ENCODE measurements at places on chromosomes 2 and 18.

DNA sequence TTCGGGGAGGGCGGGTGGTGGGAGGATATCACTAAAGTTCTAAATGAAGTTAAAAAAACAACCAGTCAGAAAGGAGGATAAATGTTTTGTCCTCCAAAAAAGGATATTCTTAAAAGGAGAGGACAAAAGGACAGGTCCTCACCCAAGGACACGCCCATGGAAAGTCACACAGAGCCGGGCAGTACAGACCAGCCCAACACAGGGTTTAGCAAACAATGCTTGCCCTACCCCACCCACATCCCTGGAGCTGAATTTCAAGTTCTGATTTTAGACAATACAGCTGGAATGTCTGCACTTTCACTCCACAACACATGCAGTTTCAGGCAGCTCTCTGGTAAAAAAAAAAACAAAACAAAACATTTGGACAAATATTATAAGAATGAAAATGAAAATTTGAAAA, 67.9 kb downstream of the SLC9A4 start:
- no peak for DNase-seq

- DNase-seq, result no peak
These were observed 404.4 kb upstream of the MEIS1 start for GRCh38 chr2:66030553-66030952.

DNA sequence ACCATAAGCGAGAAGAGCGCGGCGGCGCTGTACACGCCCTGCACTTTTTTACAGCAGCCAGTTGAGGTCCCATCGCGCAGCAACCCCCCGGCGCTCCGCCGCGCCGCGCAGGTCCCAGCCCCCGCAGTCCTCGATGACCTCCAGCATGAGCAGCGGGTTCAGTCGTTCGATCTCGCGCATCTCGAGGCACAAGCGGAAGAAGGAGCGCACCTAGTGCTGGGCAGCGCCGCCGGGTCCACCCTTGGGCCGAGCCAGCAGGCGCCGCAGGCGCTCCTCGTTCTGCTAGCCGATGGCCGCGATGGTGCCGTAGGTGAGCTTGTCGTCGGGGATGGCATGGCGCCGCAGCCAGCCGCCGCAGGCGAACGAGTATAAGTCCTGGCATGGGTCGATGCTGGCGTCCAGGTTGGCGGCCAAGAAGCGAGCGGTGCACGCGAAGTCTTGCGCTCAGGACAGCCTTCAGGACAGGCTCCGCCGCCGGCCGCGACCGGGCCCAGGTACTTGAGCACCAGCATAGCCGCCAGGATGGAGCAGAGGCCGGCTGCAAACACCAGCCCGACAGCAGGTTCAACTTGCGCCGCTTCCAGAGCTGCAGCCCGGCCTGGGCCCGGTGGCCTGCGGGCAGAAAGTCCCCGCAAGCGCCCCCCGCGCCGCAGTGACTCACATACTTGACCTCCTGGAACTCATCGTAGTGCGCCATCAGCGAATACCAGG, 8.3 kb downstream of the ALPP start:
- no peak for DNase-seq

- DNase-seq, result no peak
These were observed 584.0 kb downstream of the SATB2 start for GRCh38 chr2:198873503-198874471.

DNA sequence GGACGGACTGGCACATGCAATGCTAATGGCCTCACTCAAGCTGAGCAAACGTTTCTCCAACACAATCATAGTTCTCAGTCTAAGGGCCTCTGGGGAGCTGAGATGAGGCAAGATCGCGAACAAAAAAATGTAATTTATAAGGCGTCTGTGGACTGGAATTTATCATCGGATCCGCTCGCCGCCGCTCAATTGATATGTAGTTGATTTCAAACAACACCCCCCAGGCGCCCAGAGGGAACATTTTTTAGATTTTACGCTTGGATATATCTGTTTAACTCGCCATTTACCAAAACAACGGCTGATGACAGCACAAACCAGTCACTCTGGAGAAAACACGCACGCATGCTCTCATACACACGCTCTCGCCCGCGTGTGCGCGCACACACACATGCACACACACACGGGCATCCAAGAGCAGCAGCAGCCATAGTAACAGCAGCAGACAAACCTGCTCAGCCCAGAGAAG, 335.8 kb downstream of the SMAD2 start:
- DNase-seq, result no peak

GRCh38 chr2:22124003-22124402, 1000.2 kb downstream of the TDRD15 start:
- DNase-seq, result no peak

- no peak for DNase-seq
These were observed 4.3 kb downstream of the LDLRAD4 start for GRCh38 chr18:13222856-13223281.

- no peak for DNase-seq
These were observed 109.7 kb upstream of the GLI2 start for GRCh38 chr2:120625865-120626560.

GRCh38 chr2:58919316-58919715, 678.2 kb upstream of the FANCL start:
- DNase-seq, result no peak

DNA sequence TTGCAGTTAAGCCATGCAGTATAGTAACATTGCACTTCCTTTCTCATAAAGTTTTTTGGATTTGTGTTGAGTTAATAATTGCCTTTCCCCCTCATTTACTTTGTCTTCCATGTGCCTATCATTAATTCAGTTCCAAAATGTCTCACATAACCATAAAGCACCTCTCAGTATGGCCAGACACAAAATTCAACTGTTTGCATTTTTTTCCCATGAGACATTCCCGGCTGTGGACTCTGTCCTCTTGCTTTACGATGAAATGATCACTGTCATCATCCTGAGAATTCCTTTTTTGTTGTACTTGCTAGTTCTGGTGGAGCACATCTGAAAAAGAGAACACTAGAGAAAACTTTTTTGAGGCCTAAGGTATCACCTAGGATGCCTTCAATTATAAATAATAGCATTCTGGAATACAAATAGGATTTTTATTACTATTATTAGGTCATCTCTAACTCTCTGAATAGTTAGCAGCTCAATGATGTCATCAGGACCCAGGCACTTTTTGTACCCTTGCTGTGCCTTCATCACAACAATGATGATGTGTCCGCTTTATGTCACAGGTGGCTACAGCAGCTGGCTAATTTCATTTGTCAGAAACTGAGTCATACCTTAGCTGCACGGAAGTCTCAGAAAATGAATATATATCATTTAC, 8.5 kb upstream of the ATP8B1 start:
- no peak for DNase-seq

DNA sequence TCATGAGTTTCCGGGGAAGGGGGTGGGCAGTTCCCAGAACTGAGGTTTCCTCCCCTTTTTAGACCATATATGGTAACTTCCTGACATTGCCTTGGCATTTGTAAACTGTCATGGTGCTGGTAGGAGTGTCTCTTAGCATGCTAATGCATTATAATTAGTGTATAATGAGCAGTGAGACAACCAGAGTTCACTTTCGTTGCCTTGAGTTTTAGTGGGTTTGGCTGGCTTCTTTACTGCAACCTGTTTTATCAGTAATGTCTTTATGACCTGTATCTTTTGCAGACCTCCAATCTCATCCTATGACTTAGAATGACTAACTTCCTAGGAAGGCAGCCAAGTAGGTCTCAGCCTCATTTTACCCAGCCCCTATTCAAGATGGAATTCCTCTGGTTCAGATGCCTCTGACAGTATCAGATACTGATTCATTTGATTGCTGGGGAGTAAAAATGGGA, 447.3 kb downstream of the XIRP2 start:
- DNase-seq, result no peak

DNA sequence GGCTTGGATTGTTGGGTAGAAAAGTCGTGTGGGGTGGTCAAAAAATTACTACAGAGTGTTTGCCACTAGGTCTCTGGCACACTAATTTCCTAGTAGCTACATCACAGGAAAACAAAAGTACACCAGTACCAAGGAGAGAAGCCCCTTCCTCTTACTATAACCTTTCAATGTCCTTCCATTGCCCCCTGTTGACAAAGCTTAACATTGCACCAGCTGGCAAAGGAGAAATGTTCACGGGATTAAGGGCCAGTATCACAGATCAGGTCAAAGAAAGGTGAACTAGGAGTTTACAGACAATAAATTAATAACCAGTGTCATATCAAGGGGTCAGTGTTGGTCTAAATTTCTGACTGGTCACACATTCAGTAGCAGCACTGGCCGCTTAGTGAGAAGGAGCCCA, 1139.6 kb upstream of the FAM98A start:
- no peak for DNase-seq

- DNase-seq, result peak; percentile 62
These were observed 49.8 kb upstream of the LGALSL start for GRCh38 chr2:64404002-64404731.

DNA sequence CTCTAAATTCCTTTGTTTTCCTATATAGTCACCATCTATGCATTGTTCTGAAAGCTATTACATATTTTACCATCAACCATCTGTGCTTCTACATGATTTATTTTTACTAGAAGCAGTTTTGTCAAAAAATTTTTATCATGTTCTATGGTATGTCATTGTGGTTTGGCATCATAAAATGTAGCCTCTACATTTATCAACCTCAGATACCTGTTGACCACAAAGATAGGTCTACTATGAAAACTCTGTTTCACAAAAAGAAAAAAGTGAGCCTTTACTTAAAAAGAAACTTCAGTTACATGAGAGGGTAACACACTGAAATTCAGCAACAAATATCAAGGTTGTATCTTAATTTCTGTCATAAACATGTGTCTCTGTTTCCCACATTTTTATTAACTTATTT, 3.7 kb downstream of the BCL2 start:
- no peak for DNase-seq

- no peak for DNase-seq
These were observed 3.8 kb upstream of the SEMA4C start for GRCh38 chr2:96873651-96874096.

- no peak for DNase-seq
These were observed 586.5 kb upstream of the NXPH2 start for GRCh38 chr2:139366681-139367080.

GRCh38 chr2:207491086-207491485, 38.7 kb upstream of the CREB1 start:
- DNase-seq, result no peak

- DNase-seq, result no peak
These were observed 184.2 kb upstream of the NXPH2 start for GRCh38 chr2:138964418-138964817.

- DNase-seq, result no peak
These were observed 33.6 kb downstream of the SRBD1 start for GRCh38 chr2:45577441-45577840.

GRCh38 chr2:233307565-233307964, at the start of gene SAG:
Gene SAG, plus strand, starts transcription at chr2:233307816. Its CDS starts 1,374 bp downstream, at chr2:233309190.
- DNase-seq, result no peak

DNA sequence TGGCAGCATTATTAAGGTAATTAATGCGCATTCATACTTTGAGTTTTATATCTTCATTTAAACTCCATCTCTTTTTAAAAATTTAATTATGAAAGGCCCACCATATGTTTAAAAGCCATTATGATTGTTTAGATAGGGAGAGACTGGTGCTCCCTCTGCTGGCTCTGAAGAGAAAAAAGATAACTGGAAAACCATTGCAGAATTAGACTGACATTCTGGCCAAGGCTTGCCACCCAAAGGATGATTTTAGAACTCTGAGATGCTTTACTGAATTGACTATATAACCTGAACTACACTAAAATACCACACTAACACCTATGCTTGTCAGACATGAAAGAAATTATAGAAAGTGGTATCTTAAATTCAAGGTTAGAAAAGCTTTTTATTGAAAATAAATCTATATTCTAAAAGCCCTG, 127.6 kb upstream of the SPOPL start:
- no peak for DNase-seq

- no peak for DNase-seq
These were observed 135.0 kb downstream of the SP3 start for GRCh38 chr2:173830170-173830569.

DNA sequence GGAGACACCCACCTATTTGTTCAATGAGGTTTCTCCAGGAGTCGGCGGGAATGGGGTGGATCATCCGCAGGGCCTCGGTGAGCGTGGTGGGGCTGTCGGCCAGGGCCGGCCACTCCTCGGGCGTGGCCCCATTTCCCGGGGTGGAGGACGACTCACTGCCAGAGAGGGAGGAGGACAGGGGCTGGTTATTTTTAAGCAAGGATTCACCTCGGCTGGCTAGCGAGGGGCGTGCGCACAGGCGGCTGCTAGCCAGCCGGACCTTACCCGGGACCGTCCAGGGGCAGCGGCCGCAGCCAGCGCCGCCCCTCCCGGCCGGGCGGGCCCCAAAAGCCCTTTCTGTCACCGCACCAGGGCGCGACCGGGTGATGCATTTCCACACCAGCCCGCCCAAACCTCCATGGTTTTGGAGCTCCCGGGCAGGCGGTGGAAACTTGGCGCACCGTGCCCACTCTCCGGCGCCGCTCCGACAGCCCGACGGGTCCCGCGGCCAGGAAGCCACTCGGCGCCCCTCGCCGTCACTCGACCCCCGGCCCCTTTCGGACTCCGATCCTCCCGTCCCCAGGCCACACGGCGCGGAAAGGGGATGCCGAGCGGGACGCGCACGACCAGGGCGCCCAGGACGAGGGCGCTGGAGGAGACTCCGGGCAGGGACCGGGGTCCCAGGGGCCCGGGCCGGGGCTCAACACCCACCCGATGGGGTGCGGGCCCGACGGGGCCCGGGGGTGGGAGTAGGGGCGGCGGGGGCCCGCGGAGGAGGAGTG, 57.1 kb downstream of the SNORC start:
- no peak for DNase-seq

GRCh38 chr2:74334931-74335333, 8.3 kb downstream of the SLC4A5 start:
- DNase-seq, result peak; percentile 4

DNA sequence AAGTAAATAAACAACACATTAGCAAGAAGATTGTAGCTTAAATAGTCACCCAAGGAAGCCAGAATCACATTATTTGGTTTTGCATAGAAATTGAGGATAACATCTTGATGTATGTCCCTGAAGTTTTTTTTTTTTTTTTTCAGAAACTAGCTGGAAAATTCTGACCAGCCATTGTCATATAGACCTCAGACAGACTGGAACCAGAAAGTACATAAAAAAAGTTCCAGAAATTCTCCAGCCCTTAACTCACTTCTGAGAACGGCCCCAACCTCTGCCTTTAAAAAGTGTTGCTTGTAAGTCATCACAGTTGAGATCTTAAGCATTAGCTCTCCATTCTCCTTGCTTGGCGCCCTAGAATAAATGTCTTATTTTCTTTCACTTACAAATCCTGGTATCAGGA, 350.5 kb downstream of the CCDC85A start:
- no peak for DNase-seq

Data from hypothalamus (tissue), 51 donors.